Fibroblast of skin of scalp (primary cell): ENCODE measurements at places on chromosomes 12 and 14.

- DNase-seq = peak; percentile 31
Observed at GRCh38 chr12:49706351-49707127, 666 bp downstream of the FMNL3 start.

DNA sequence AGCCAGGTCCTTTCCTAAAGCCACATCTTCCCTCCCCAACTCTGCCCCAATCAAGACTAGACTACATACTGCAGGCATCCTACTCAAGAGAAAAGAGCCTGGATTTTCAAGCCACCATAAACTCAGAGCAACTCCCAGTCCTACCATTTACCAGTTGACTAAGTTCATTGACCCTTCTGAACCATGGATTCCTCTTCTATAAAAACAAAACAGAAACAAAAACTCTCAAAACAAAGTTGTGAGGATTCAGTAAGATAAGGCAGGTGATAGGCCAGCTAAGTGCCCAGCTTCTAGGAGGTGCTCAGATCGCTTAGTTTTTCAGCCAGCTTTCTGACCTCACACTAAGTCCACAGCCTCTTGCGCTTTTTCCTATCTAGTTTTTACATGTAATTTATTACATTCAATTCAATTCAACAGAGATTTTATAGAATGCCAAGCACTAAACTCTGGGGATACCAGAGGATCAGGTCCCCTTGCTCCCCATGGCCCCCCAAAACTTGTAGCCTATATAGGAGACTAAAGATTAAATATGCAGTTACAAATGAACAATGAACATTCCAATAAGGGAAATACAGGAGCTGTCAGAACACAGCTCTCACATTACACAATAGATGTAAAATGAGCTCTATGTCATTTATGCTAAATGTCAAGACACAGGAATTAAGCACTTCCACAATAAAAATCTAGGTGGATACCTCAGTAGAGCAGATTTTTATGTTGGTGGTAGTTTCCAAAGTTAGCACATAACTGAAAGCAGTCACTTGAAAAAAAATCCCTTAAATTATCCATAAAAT, 104.5 kb upstream of the EGLN3 start:
- no peak for DNase-seq

DNA sequence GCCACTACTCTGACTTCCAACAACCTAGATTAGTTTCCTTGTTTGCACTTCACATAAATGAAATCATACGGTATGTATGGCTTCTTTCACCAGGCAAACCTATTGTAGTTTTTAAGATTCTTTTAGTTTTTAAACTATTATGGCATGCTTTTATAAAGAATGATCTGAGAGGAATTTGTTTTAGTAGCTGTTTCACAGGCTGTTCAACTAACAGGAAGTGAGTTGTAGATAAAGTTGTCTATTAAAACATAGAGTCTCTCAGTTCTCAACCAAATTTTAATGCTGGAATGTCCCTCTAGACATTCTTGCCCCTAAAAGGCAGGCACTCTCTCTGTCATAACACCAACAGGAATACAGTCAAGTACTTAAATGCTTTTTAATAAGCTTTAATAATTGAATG, 102.7 kb upstream of the DACT1 start:
- peak; percentile 70 for DNase-seq

DNA sequence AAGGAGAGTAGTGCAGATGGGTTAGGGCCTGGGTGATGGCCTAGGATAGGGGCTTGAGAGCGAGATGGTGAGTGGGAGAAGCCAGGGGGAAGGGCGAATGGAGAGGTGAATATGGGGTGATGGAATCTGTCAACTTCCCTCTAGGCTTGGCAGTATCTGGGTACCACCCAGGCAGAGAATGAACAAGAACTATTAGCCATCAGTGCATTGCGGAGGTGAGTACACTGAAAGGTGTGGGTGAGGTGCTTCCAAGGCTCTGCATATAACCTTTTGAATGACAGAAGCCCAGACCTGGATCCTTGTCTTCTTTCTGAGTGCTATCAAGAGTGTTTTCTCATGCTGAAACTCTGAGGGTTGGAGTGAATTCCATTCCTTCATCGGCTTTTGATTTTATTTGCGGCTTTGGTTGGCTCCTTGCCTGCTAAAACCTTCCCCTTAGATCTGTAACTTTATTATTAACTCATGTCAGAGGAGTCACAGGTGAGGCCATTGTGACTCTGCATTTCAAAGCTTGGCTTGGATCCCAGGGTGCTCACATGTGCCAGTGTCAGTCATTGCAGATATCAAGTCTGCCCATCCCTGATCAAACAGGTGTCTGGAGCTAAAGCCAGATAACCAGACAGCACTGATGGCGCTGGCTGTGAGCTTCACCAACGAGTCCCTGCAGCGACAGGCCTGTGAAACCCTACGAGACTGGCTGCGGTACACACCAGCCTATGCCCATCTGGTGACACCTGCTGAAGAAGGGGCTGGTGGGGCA, 18.6 kb downstream of the PEX5 start:
- DNase-seq = no peak

DNA sequence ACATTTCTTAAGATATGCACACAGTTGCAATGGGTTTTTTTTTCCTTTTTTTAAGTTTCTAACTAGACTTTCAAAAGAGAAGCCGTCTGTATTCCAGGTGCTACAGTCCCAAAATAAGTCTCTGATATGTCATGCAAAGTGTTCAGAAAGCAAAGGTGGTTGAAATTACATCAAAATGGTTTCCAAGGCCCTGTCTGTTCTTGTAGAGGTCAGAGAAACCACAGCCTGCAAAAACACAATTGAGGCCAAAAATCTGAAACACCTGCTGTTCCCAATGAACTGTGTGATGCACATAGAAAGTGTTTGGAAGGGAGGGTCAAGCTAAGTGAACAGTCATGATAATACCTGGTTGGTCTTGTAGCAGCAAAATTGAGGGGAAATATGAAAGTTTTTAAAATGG, 91.0 kb downstream of the VRK1 start:
- DNase-seq = no peak

GRCh38 chr14:90191154-90191553, 65.2 kb upstream of the PSMC1 start:
- DNase-seq = no peak

GRCh38 chr12:127060933-127061332, 1206.0 kb upstream of the TMEM132C start:
- DNase-seq = no peak

- DNase-seq = peak; percentile 60
Observed at GRCh38 chr12:84408936-84409335, 503.7 kb downstream of the SLC6A15 start.

- DNase-seq = no peak
Observed at GRCh38 chr12:66163289-66163688, 6.5 kb downstream of the TMBIM4 start.

- no peak for DNase-seq
Observed at GRCh38 chr12:16675438-16675837, 69.5 kb upstream of the LMO3 start.

DNA sequence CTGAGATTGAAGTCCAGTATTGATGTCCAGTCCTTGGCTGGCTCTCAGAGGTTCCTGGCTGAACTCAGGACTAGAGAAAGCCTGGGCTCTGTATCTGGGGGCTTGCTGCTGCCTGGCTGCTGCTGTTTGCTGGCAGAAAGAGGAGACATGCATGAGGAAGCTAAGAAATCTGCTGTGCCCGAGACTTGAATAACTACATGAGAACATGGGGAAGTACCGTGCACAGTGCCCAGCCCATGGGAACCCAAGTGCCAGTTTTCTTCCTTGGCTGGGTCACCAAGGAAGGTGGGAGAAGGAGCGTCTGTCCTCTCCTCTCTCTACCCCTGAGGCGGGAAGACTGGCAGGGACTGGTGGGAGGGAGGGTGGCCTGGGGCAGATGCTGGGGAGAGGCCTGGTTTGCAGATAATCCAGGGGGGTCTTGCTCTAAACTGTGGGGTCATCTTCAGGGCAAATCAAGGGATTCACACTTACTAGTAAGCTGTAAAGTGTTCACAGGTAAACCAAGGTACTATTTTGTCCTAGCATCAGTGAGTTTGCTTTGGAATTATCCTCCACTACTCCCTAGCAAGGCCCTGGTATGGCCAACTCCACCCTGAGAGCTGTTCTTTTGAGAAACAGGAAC, 13.8 kb upstream of the ZFP36L1 start:
- DNase-seq = no peak

DNA sequence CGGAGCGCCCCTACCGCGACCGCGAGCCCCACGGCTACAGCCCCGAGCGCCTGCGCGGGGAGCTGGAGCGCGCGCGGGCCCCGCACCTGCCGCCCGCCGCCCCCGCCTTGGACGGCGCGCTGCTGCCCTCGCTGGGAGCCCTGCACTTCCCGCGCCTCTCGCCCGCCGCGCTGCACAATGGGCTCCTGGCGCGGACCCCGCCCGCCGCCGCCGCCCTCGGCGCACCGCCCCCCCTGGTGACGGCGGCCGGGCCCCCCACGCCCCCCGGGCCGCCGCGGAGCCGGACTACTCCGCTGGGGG, 27.0 kb downstream of the LRCOL1 start:
- DNase-seq = no peak

- DNase-seq = no peak
Observed at GRCh38 chr14:92400579-92401444, 77.8 kb downstream of the SLC24A4 start.

DNA sequence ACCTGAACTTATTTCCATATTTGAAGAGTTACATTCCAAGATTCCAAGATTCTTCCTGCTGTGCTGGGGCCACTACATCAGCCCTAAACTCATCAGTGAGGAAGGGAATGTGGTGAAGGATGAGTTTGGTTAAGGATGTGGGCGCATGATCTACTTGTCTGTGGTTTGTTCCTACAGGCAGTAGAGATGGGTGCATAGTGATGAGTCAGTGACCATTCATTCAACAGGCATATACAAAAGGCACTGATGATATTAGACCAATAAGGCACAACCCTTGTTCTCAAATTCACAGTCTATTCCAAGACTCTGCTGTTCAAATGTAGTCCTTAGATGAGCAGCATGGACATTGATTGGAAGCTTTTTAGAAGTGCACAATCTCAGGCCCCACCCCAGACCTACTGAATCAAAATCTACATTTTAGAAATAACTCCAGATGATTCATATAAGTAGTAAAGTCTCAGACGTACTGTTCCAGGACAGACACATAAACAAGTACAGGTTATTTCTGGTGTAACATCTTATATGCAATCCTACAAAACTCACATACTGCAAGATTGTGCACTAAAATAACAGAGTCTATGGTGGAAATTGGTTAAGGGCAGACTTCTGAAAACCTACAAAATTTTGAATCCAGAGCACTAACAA, 47.7 kb upstream of the MAP3K9 start:
- peak; percentile 95 for DNase-seq

GRCh38 chr14:72790887-72791566, 102.9 kb downstream of the DPF3 start:
- no peak for DNase-seq

DNA sequence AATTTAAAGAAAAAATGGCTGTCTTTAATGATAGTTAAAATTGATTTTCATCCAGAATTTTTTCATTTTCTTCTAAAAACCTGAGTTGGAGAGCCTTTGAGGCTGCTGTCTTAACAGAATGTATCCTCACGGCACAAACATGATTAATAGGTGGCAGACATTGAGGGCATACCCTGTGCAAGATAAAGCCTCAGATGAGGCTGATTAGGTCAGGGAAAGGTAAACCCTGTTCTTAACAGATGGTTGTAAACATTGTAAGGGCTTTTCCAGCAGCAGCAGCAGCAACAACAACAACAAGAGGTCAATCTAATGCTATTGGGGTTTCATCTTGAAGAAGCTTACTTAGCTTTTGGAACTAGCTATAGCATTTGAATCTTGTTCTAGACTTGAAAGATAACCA, 17.4 kb downstream of the GNG2 start:
- no peak for DNase-seq

DNA sequence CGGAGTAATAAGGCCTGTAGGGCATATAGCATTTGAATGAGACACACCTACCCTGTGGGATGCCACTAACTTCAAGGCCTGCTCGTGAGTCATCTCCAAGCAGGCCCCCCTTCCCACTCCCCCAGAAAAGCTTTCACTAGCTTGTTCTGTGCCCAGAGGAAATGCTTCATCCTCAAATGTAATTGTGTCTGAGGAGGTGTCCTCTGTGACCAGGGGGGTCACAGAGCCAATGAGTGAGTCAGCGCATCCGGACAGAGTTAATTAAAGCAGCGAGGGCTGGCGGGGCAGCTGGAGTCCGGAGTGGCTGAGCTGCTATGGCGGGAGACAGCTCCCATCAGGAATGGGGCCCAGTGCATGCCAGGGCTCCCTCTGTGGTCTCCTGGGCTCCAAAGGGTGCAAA, 27.0 kb upstream of the ESRRB start:
- peak; percentile 69 for DNase-seq

- DNase-seq = peak; percentile 93
Observed at GRCh38 chr12:75724928-75725312, 213.5 kb upstream of the KRR1 start.

DNA sequence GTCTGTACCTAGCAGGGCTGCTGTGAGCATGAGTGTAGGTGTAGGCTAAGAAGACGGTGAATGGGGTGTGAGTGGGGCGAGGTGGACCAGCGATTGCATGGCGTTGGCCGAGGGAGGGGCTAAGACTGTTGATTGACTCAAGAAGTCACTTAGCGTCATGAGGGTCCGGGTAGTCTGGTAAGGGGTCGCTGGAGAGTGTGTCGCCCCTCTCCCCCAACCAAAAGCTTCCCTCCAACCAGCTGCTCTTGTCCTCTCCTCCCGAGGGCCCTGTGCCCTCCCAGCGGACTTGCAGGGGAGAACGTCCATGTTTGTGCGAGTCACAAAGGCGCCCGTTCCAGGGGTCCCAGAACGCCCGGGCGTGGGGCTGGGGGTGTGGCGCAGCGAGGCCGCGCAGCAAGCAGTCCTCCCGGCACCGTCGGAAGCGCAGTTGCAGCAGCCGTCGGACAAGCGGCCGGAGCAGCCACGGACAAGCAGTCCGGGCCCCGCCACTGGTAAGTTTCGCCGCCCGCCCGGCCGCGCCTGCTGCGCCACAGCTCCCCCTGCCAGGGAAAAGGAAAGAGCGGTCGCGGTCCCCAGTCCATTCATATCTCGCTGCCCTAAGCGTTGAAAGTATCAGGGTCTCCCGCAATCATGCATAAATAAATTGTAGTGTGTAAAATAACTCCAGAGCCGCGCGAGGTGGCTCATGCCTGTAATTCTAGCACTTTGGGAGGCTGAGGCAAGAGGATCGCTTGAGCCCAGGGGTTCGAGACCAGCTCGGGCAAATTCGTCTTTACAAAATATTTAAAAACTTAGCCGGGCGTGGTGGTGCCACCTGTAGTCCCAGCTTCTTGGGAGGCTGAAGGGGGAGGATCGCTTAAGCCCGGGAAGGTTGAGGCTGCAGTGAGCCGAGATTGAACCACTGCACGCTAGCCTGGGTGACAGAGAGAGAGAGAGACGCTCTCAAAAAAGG, at the start of gene CCDC63:
Gene CCDC63 (plus strand): TSS at position 373 of the 952 bp plus-strand sequence. CDS start 5,968 bp downstream, outside the sequence.
- DNase-seq = peak; percentile 40

DNA sequence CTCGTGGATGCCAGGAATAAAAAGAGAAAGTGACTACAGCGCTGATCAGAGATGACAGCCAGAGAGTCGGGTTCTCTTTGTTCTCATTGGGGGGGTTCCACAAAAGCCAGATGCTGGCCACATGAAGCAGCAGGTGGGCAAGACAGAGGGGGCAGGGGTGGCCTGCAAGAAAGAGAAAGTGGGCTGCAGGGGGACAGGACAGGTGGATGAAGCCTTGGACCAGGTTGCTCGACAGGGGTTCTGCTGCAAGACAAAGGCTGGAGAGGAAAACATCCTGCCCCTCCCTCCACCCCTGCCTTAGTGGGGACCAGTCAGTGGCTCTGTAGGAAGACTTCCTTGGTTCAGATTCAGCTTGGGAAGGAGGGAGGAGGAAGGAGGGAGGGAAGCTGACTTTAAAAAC, 126.2 kb downstream of the KSR2 start:
- DNase-seq = no peak
